CD4-positive, alpha-beta memory T cell (primary cell): ENCODE measurements at places on chromosomes 12 and 14. TPM values are rescaled to one million over a fixed set of nuclear protein-coding genes. Genes with fewer than 3 reads are reported as not detected.

DNA sequence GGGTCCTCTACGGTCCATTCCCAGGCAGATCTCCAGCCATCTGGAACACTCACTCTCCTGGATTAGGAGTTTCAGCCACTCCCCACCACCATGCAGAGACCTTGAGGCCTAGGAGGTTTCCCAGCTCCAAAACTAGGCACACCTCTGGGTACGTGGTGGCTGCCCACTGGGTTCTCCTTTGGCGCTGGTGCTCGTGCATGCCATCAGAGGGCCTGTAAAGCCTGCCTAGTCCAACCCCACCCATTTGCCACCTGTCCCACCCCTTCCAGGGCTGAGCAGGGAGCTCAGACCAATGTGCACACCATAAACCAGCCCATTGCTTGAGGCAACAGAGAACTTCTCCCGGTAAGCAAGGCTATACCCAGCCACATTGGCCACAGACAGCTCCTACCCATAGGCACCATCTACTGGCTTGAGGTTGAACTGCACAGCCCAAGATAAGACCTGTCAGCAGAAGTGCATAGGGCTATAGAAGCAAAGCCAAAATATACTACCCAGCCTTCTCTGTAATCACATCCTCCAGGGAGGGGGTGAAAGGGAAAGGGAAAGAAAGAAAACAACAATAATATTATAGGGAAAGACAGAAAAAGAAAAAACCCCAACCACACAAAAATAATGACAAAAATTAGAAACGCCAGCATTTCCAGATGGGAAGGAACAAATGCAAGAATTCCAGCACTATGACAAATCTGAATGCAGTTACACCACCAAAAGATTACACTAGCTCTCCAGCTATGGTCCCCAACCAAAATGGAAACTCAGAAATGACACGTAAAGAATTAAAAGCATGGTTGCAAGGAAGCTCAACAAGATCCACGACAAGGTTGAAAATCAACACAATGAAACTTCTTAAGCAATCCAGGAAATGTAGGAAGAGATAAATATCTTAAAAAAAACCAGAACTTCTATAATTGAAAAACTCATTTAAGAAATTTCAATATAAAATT is 111.9 kb upstream of the CCDC175 start:
- no peak for DNase-seq
- H3K4me1 ChIP-seq, result no peaks in the 10 kb centered on the region
- no peaks in the 10 kb centered on the region for H3K27me3 ChIP-seq

GRCh38 chr14:86787717-86788116 is 1205.3 kb downstream of the GALC start:
- H3K27me3 ChIP-seq, result no peaks in the 10 kb centered on the region
- no peak overlapping the region for H3K27ac ChIP-seq
- H3K4me1 ChIP-seq, result no peaks in the 10 kb centered on the region
- H3K36me3 ChIP-seq, result no peaks in the 10 kb centered on the region
- H3K4me3 ChIP-seq, result no peak overlapping the region

DNA sequence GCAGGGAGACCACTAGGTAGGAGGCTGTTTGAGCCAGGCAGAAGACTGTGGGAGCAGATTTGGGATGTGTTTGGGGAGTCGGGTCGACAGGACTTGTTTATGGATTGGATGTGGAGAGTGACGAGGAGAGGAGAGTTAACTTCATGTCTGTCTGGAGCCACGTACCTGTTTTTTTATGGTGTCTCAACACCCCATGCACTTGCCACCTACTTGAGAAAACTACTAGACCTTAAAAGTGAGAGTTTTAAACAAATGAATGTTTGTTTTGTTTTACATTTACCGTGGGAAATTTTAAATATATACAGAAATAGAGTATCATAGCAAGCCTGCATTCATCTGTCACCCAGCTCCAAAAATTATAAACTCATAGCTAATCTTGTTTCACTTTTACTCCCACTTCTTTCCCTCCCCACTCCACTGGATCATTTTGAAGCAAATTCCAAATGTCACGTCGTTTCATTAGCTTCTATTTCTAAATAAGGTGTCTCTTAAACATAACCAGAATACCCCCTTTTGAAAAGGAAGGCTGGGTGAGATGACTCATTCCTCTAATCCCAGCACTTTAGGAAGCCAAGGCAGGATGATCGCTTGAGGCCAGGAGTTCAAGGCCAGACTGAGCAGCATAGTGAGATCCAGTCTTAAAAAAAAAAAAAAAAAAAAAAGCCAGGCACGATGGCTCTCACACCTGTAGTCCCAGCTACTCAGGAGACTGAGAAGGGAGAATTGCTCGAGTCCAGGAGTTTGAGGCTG is 136.2 kb downstream of the ANO6 start:
- peaks cover 31% of the 10 kb centered on the region for H3K36me3 ChIP-seq
- DNase-seq, result no peak
- H3K27ac ChIP-seq, result no peak overlapping the region
- H3K27me3 ChIP-seq, result no peaks in the 10 kb centered on the region

The SERPINA12 gene
- polyA plus RNA-seq, result not detected

DNA sequence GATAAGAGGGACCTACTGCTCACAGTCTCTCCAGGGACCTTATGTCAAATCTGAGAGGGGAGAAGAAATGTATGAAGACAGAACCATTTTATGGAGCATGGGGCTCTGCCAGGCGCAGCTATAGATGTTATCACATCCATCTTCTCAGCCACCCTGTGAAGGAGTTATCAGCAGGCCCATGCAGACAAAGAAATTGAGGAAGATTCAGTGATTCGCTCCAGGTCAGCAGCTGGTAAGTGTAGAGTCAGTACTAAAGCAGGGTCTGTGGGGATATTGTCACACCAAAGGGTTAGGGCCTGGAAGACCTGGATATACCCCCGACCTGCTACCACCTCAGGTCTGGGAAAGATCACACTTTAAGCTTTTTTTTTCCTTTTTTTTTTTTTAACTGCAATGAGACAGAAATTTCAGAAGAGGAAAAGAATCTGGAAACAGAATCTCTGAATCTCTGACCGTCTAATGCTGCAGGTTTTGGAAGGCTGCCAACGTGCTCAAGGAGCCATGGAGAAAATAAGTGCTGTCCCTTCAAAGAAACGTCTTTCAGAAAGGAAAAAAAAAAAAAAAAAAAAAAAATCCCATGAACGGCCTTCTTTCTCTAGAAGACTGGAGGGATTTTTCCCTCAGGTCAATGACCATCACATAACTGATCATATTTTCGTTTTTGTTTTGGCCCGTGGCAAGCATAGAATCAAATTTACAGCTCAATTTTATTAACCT is 73.3 kb upstream of the PLEKHG7 start:
- no peak for DNase-seq
- no peak overlapping the region for H3K4me3 ChIP-seq

DNA sequence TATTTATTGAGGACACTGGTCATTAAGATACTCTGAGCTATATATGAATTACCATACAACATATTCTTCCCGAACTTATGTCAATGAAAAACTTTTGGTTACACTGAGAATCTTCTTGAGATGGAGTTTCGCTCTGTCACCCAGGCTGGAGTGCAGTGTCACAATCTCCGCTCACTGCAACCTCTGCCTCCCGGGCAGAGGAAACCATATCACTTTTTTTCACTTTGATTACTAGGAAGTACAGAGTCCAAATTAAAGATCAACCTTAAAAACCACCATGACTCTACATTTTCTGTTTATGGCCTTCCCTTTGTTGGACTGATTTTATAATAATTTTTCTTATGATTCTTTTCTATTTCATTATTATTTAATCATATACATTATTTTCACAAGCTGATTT is 336.5 kb downstream of the FSCB start:
- no peak overlapping the region for H3K4me3 ChIP-seq
- H3K4me1 ChIP-seq, result no peaks in the 10 kb centered on the region
- DNase-seq, result no peak
- H3K36me3 ChIP-seq, result no peaks in the 10 kb centered on the region
- H3K27ac ChIP-seq, result no peak overlapping the region

The SDR9C7 gene
- polyA plus RNA-seq, result not detected

DNA sequence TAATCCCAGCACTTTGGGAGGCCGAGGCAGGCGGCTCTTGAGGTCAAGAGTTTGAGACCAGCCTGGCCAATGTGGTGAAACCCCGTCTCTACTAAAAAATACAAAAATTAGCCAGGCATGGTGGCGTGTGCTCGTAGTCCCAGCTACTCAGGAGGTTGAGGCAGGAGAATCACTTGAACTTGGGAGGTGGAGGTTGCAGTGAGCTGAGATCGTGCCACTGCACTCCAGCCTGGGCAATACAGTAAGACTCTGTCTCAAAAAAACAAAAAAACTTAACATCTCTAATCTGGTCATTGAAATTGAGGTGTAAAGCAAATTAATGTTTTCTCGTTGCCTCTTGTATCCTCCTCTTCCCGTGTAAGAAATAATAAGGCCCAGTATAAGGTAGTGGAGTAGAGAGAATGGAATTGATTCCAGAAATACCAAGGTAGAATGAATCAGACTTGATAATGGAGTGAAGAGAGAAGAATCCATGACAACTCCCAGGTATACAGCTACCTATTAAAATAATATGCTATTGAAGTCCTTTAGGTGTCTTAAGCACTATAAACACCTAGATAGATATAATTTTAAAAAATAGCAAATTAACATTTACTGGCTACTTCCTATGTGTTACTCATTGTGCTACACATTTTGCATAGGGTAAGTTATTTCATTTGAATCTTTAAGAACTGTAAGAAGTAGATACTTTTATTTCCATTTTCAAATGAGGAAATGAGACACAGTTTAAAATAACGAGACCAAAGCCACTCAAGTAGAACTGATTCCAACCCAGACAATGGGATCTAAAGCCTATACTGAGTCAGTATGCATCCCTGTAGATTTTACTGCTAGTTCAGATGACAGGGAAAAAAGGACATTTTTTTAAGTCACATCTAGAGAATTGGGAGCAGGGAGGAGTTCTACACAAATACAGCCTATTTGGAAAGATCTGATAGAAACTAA is 23.2 kb downstream of the RAP1B start:
- DNase-seq, result no peak
- no peak overlapping the region for H3K27ac ChIP-seq
- H3K36me3 ChIP-seq, result no peaks in the 10 kb centered on the region
- peaks cover 99% of the 10 kb centered on the region for H3K4me1 ChIP-seq

GRCh38 chr14:85415015-85415712 is 114.8 kb upstream of the FLRT2 start:
- H3K4me3 ChIP-seq, result no peak overlapping the region
- H3K4me1 ChIP-seq, result no peaks in the 10 kb centered on the region
- H3K36me3 ChIP-seq, result no peaks in the 10 kb centered on the region
- DNase-seq, result no peak
- H3K27ac ChIP-seq, result no peak overlapping the region

The PPP4R4 gene
- 0.38 TPM for polyA plus RNA-seq

The GPRC5D gene
- polyA plus RNA-seq, result not detected

DNA sequence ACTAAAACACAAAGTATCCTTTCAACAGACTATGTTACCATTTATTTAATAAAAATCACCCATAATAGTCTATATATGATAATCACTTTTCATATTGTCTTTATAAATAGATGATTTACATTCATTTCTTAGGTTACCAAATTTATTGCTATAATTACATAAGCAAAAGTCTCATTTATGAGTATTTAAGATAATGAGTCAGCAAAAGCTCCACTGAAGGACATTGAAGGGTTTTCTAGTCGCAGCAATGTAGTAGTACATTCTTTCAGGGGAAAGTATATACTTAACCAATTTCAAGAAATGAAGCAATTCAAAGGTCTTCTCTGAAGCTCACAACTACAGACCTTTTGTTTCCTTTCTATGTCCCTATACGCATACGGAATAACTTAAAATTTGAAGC is 110.9 kb downstream of the NOVA1 start:
- no peak for DNase-seq
- H3K4me1 ChIP-seq, result no peaks in the 10 kb centered on the region
- H3K4me3 ChIP-seq, result no peak overlapping the region
- no peaks in the 10 kb centered on the region for H3K36me3 ChIP-seq
- no peaks in the 10 kb centered on the region for H3K27me3 ChIP-seq

The KRT85 gene
- not detected for polyA plus RNA-seq

DNA sequence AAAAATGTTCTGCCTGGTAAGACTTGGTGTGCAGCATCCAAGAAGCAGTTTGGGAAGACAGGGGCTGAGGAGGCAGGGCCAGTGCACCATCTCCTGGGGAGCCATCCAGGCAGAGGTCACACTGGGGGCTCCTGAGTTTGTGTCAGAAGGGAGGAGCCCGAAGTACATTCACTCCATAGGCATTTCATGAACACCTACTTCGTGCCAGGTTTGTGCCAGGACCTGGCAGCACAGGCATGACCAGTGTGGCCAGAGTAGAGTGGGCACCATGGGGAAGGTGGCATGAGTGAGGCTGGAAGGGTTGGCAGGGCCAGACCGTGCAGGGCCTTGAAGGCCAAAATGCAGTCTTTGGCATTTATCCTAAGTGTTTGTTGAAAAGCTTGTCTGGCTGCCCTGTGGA is 86.5 kb upstream of the RIN3 start:
- no peak overlapping the region for H3K27ac ChIP-seq
- no peaks in the 10 kb centered on the region for H3K4me1 ChIP-seq
- DNase-seq, result no peak
- no peaks in the 10 kb centered on the region for H3K36me3 ChIP-seq
- H3K4me3 ChIP-seq, result no peak overlapping the region
- no peaks in the 10 kb centered on the region for H3K27me3 ChIP-seq

The EID3 gene
- polyA plus RNA-seq, result 15.6 TPM

DNA sequence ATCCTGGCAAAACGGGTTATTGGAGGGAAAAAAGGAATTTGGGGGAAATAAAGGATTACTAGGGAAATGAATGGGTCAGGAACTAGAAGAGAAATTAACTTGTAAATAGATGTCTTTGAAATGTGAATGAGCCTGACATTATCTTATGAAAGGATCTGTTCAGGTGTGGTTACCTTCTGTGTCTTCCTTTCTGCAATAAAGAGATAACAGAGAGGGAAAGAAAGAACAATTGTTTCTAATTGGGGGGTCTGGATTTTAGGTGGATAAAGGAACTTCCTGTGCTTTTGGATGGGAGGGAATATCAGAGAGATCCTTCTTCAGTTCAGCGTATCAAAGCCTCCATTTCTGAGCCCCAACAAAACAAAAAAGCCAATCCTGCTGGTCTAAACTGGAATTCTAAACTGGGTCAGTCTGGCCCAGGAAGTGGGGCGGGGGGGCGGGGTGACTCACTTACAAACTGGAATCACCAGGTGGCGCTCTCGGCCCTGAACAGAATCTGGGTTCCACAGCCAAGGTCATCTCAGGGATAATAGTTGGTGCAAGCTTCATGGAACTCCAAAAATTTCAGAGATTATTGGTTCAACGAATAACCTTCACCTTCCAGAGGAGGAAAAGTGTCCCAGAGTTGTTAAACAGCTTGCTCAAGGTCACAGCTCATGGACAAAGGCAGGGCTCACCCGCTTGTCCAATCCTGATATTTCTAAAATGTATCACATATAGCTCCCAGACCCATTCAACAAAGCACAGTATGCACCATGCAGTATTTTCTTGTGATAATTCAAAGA is 15.2 kb upstream of the PEBP1 start:
- no peaks in the 10 kb centered on the region for H3K36me3 ChIP-seq
- peak; percentile 62 for DNase-seq
- no peaks in the 10 kb centered on the region for H3K27me3 ChIP-seq
- no peak overlapping the region for H3K4me3 ChIP-seq

GRCh38 chr12:112861284-112861683 is 45.5 kb upstream of the OAS1 start:
- H3K36me3 ChIP-seq, result no peaks in the 10 kb centered on the region
- DNase-seq, result no peak
- no peak overlapping the region for H3K4me3 ChIP-seq
- no peaks in the 10 kb centered on the region for H3K27me3 ChIP-seq
